ENCODE measurements at places on chromosomes 2 and 18. TPM values are rescaled to one million over a fixed set of nuclear protein-coding genes. Genes with fewer than 3 reads are reported as not detected.

- no peak for DNase-seq
Observed at GRCh38 chr18:51069885-51070284, 39.9 kb downstream of the SMAD4 start.

DNA sequence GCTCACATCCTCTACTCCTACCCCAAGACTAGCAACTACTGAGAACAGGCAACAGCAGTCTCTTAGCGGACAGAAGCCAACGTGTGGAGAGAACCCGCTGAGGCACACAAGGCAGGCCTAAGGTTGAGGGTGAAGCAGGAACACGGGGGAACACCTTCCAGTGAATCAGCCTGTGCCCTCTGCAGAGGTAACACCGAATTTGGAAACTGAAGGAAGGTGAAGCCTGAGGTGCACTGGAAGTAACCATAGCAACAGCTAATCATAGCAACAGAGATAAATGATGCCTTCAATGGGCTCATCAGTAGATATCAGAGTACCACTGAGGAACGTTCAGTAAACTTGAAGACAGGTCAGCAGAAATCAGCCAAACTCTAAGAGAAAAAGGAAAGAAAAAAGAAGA, 43.3 kb downstream of the OSBPL1A start:
- DNase-seq: no peak

PLEK gene
- 9.1 TPM for total RNA-seq

- no peak for DNase-seq
Observed at GRCh38 chr2:71005271-71006202, 10.9 kb upstream of the TEX261 start.

DNA sequence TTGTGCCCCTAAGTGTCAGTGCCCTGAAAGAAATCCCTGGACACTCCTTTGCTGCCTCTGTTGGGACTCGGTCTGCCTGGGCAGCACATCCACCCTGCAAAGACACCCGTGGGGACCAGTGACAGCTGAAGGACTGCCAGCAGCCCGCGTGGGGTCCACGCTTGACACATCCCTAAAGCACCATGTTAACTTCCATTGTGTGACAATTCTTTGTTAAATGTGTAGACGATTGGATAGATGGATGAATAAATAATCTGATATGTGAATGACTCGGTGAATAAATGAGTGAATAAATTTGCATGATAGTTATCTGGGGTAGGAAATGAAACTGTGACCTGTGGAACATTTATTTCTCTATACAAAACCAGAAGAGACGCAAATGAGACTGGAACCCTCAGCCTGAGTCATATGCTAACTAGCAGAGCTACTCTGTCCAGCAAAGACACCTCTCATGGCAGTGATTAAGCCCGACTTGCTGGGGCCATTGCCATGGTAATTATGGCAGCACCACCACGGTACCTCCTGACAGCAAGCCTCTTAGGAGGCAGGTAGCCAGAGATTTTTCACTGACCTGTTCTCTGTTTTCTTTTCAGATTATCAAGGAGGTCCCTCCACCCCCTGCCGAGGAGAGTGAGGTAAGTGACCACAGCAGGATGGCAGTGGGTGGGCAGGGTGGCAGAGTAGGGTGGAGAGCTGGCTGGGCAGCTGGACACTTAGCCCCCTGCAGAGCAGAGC, 156.8 kb downstream of the ANTXR1 start:
- DNase-seq: no peak

SCG2 gene
- total RNA-seq: not detected

STK39 gene
- 25.9 TPM for total RNA-seq

- no peak for DNase-seq
Observed at GRCh38 chr2:224586127-224586695, 1.0 kb upstream of the CUL3 start.

DNA sequence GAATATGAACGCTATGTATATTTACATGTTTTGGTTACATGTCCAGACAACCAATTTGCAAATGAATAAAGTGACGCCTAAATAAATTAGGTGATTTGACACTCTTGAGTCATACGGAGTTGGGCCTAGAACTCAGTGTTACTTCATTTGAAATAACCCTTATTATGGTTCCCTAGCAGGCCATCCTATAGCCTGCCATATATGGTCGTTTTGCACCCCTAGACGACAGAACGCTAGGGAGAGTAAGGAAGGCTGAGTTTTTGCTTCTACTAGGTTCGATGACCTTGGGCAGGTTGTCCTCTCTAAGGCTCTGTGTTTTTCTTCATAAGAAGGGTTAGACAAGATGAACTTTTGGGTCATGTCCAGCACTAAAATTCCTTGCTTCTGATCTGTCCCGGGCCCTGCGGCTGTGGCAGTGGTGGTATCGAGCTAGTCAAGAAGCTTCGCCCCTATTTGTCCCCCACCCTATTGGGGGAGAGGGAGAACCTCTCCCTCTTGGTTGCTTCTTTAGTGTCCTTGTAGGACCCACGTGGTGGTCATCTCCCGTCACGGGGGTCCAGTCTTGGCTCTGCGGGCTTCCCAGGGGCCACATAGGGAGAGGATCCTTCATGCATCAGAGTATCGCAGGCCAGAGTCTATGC, 574 bp upstream of the EML4 start:
- no peak for DNase-seq

SH3RF3 gene
- total RNA-seq: 2.2 TPM

- DNase-seq: no peak
Observed at GRCh38 chr2:63662028-63662804, 73.5 kb downstream of the MDH1 start.

GRCh38 chr2:110906613-110907298, 174.4 kb downstream of the ACOXL start:
- no peak for DNase-seq

Data from CD4-positive, alpha-beta memory T cell (primary cell).